WTC11 (cell line): ENCODE measurements at places on chromosomes 4 and X. TPM values are rescaled to one million over a fixed set of nuclear protein-coding genes. Genes with fewer than 3 reads are reported as not detected.

DNA sequence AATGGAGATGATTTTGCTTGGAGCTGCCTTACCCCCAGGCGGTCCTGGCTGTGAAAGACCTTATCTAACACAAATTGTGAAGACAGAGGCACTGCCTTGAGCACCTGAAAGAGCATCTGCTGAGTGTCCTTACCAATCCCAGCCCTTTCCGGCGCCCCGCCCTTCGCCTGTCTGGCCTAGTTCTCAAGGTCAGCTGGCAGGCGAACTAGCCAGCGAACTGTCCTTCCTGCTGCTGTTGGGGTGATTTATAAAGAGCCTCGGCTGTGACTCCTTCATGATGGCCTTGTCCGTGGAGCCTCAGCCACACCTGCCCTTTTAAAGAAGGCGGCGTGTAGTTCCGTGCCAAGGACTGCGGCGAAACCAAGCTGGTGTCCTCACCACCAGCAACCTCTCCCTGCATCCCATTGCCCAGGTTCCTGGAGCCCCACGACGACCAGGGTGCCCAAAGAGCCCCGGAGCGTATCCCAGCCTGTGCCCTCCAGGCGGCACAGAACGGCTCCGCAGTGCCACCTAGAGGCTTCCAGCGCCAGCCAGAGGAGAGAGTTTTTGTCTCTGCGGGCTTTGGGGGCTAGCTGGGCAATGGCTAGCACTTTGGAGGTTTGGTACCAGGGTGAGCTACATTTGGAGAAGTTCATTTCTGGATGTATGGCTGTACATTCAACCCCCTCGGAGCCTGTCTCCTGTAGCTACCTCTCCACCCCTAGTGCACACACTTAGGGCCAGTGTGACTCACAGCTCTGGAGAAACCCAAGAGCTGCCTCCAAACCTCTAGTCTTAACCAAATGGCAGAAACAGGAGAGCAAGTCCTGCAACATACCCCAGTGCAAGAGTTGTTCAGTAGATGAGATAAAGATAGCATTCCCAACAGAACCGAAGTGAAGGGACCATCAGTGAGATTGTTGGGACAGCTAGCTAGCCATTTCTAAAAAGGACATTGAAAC is 36.8 kb upstream of the VMA21 start:
- no peaks in the 10 kb centered on the region for H3K27me3 ChIP-seq
- H3K27ac ChIP-seq = no peak overlapping the region
- H3K4me3 ChIP-seq = peak overlapping the region; percentile 57
- H3K4me1 ChIP-seq = peaks cover 18% of the 10 kb centered on the region
- DNase-seq = peak; percentile 68
- H3K36me3 ChIP-seq = no peaks in the 10 kb centered on the region

DNA sequence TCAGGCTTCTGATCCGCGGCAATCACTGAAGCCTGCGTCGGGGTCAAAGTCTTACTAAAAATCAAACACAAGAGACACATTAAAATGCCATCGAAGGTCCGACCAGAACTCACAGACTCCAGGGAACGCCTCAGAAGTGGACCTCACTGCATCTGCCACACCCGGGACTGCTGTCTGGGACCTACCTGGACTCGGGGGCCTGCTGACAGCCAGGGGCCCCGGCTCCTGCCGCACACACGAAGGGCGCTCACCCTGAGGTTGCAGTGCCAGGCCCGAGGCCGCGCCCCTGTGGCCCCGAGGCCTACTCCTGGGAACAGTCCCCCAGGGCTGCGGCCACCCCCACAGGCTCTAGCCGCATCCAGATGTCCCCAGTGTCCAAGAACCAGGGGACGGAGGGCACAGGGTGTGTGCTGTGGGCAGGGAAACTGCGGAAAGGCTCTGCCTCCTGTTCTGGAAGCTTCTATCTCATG is 7.4 kb downstream of the CTBP1 start:
- no peak overlapping the region for H3K27ac ChIP-seq
- peaks cover 4% of the 10 kb centered on the region for H3K4me1 ChIP-seq
- H3K27me3 ChIP-seq = no peaks in the 10 kb centered on the region; the same call in 1 of the 2 replicates
- peaks cover 4% of the 10 kb centered on the region for H3K36me3 ChIP-seq
- DNase-seq = peak; percentile 8

DNA sequence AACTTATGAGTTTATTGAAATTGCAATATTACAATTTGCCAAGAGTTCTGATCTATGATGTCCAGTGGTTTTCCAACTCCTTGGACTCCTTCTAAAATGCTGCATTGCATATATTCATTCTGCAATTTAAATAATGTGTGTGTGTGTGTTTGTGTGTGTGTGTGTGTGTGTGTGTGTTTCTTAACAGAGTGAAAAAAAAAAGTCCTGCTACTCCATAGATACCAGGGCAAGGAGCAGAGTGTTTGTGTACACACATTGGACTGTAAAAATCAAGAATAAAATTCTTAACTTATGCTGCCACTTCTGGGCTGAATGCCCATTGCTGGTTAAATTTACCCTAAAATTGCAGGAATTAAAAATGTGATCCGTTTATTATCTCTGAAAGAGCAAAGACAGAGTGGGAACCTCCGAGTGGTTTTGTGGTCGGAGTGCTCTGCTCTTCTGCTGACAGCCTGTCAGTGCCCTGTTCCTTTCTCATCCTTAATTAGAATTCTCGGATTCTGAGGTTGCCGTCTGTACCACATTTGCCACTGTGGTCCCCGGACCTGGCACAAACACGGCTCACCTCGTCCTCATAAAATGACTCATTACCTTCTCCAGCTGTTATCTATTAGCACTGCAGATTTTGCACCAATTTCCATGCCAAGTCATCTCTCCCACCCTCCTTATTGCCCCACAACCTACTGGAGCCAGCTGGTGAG is 355.5 kb downstream of the KCNIP4 start:
- H3K27ac ChIP-seq = no peak overlapping the region
- H3K36me3 ChIP-seq = no peaks in the 10 kb centered on the region
- H3K27me3 ChIP-seq = no peaks in the 10 kb centered on the region
- H3K4me3 ChIP-seq = no peak overlapping the region

- no peaks in the 10 kb centered on the region; the same call in 1 of the 2 replicates for H3K36me3 ChIP-seq
- peaks cover 5% of the 10 kb centered on the region for H3K4me1 ChIP-seq
- H3K27me3 ChIP-seq = no peaks in the 10 kb centered on the region
- DNase-seq = no peak
- no peak overlapping the region for H3K27ac ChIP-seq
Observed at GRCh38 chrX:18297251-18297650, 57.2 kb downstream of the SCML2 start.

DNA sequence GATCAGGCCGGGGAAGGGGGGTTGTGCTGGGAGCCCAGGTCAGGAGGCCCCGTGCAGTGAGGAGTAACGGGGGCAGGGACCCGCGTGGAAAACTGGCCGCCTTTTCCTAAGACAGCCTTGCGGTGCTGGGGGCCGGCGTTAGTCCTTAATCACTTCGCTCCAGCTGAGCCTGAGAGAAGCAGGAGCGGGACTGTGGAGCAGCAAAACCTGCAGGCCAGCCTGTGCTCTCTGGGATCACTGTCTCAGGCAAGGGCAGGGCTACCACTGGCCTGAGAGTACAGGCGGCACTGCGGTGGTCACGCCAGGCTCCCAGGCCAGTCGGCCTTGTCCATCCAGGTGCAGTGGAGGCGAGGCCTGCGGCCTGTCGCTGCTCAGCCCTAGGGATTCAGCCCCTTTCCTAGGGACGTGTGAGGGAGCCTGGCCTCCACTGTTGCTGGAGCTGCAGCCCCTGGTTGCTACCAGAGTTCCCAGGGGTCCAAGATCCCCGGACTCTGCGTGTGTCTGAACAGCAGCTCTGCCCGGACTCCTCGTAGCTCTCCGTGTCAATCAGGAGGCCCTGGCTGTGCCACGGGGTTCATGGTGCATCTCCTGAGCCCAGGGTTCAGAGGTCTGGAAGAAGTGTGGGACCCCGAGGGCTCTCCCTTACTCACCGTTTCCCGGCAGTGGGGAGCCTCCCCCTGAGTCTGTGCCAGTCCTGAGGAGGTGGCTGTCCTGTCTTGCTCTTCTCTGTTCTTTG is 2141.7 kb upstream of the TENM3 start:
- H3K4me3 ChIP-seq = no peak overlapping the region
- H3K27me3 ChIP-seq = no peaks in the 10 kb centered on the region
- no peaks in the 10 kb centered on the region for H3K36me3 ChIP-seq
- peaks cover 20% of the 10 kb centered on the region for H3K4me1 ChIP-seq
- peak; percentile 17 for DNase-seq

DNA sequence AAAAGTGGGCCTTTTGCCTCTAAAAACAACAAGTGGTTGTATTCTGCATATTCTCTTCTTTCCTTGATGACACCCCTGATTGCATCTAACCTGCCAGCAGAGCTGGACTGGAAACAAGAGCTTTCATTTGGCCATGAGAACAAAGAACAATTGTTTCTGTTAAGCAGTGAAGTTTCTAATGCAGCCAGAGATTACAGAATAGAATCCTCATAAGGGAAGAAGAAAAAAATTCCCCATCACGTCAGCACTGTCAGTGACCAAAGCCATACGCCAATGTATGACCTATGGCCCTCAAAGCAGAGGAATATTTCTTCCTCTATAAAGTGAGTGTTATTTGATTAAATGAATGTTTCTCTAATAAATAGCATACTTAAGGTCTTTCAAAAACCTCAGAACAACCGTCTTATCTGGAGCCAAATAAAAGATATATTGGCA is 529.1 kb upstream of the INTU start:
- no peaks in the 10 kb centered on the region for H3K4me1 ChIP-seq
- DNase-seq = no peak
- no peak overlapping the region for H3K4me3 ChIP-seq
- peaks cover 22% of the 10 kb centered on the region for H3K36me3 ChIP-seq
- no peaks in the 10 kb centered on the region; the same call in 1 of the 2 replicates for H3K27me3 ChIP-seq

- no peak overlapping the region for H3K4me3 ChIP-seq
- no peaks in the 10 kb centered on the region for H3K36me3 ChIP-seq
Observed at GRCh38 chr4:41512136-41512535, 25.8 kb upstream of the LIMCH1 start.

- H3K36me3 ChIP-seq = no peaks in the 10 kb centered on the region; the same call in 1 of the 2 replicates
- peak overlapping the region; percentile 80 for H3K4me3 ChIP-seq
- peaks cover 14% of the 10 kb centered on the region for H3K27me3 ChIP-seq
- DNase-seq = no peak
Observed at GRCh38 chrX:130173190-130173895, 1.6 kb downstream of the RAB33A start.

DNA sequence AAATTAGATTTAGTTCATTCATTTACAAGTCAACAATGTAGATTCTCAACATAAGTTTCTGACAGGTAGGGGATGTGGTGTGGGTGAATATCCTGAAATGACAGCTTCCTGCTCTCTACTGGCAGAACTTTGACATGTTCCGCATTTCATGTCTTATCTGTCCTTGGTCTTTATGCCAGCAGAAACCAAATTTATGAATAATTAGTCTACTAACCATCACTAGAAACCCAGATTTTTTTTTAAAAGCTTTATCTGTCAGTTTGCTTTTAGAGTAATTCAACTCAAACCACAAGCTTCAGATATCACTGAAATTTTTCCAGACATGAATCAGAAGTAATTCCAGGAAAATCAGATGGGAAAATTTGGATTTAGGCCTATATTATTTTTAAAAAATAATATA is 17.9 kb downstream of the COQ2 start:
- no peak overlapping the region for H3K27ac ChIP-seq
- H3K36me3 ChIP-seq = peaks cover 10% of the 10 kb centered on the region
- H3K4me1 ChIP-seq = no peaks in the 10 kb centered on the region
- DNase-seq = no peak
- no peak overlapping the region for H3K4me3 ChIP-seq

DNA sequence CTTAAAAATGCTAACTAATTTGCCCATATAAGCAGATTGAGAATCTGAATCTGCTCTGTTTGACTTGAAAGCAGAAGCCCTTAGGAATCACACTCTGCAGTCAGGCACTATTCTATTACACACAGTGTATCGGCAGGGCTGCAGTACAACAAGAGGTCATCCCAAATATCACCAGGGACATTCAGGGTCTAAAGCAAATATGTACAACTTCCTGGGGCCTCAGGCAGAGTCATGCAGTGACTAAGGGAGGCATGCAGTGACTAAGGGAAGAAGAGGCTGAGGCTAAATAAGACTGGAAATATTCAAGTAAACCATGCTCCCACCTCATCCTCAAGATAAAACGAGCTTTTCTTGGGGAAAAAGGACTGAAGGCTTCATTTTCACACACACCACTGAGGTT is 20.9 kb downstream of the MAPK10 start:
- no peaks in the 10 kb centered on the region for H3K36me3 ChIP-seq
- H3K4me1 ChIP-seq = peaks cover 8% of the 10 kb centered on the region
- no peak overlapping the region for H3K4me3 ChIP-seq
- no peak overlapping the region for H3K27ac ChIP-seq

DNA sequence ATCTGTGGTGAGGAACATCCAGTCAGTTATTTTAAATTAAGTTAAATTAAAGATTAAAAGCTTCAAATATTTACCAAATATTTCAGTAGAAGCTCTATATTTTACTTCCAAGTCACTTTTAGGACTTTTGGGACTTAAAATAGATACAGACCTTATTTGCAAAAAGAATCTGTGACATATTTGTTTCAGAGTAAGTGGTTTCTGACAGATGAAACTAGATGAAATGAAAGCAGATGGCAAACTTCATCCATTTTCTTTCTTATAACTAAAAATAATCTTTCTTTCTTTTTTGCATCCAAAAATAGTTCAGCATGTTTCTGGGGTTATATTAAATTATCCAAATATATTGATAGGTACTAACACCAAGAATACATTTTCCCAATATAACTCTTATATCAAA is 6.6 kb upstream of the UTP3 start:
- H3K27ac ChIP-seq = no peak overlapping the region
- no peaks in the 10 kb centered on the region for H3K4me1 ChIP-seq
- DNase-seq = no peak
- H3K4me3 ChIP-seq = no peak overlapping the region
- H3K27me3 ChIP-seq = 0 out of 2 replicates have a peak, but pooled peaks cover 3% of the 10 kb centered on the region

GRCh38 chr4:160091631-160092030 is 988.8 kb downstream of the RAPGEF2 start:
- no peaks in the 10 kb centered on the region for H3K4me1 ChIP-seq
- no peak for DNase-seq
- H3K27me3 ChIP-seq = no peaks in the 10 kb centered on the region
- no peak overlapping the region for H3K27ac ChIP-seq
- peaks cover 14% of the 10 kb centered on the region for H3K36me3 ChIP-seq

GRCh38 chrX:20116577-20117240 is at the start of gene MAP7D2:
Gene MAP7D2 (minus strand): TSS chrX:20116907. CDS start chrX:20116879, 28 bp downstream.
- H3K27ac ChIP-seq = no peak within 1 kb of the TSS
- H3K4me3 ChIP-seq = peak within 1 kb of the TSS; percentile 60
- H3K36me3 ChIP-seq = no peaks in the 10 kb centered on the region
- peaks cover 4% of the 10 kb centered on the region for H3K4me1 ChIP-seq
- peak; percentile 31 for DNase-seq
- peaks cover 49% of the 10 kb centered on the region for H3K27me3 ChIP-seq

- no peaks in the 10 kb centered on the region for H3K36me3 ChIP-seq
- no peak overlapping the region for H3K27ac ChIP-seq
- no peaks in the 10 kb centered on the region for H3K27me3 ChIP-seq
Observed at GRCh38 chr4:13922459-13922858, 294.9 kb upstream of the BOD1L1 start.

ATOH1 gene
- 0.60 to 0.62 TPM (median 0.61 TPM) in 3 replicates for total RNA-seq

ASB11 gene
- not detected in 3 replicates for total RNA-seq

TRIM60 gene
- not detected in 3 replicates for total RNA-seq

ATG4A gene
- 1.8 to 3.5 TPM (median 2.1 TPM) in 3 replicates for total RNA-seq

PRKG2 gene
- 1.9 to 3.6 TPM (median 2.7 TPM) in 3 replicates for total RNA-seq

SCML1 gene
- total RNA-seq = 1.5 to 2.3 TPM (median 1.8 TPM) in 3 replicates

BEND2 gene
- not detected in 3 replicates for total RNA-seq

PPP3CA gene
- total RNA-seq = 35.3 to 41.6 TPM (median 36.3 TPM) in 3 replicates

CENPVL1 gene
- total RNA-seq = 3.1 to 3.7 TPM (median 3.5 TPM) in 3 replicates

GAB3 gene
- total RNA-seq = 0.66 to 1.0 TPM (median 0.72 TPM) in 3 replicates

CT83 gene
- total RNA-seq = not detected in 3 replicates

MXRA5 gene
- total RNA-seq = 1.8 to 2.8 TPM (median 1.8 TPM) in 3 replicates

ARHGAP24 gene
- 1.2 to 2.1 TPM (median 1.4 TPM) in 3 replicates for total RNA-seq
